Chondrocyte (in vitro differentiated cells): ENCODE measurements at places on chromosomes 4 and X. TPM values are rescaled to one million over a fixed set of nuclear protein-coding genes. Genes with fewer than 3 reads are reported as not detected.

MTM1 gene
- 9.3 to 11.0 TPM (median 10.1 TPM) in 3 replicates for total RNA-seq

PNMA3 gene
- total RNA-seq, result 0.12 to 0.67 TPM (median 0.67 TPM) in 3 replicates

VCX2 gene
- not detected in 3 replicates for total RNA-seq

FRAS1 gene
- 6.8 to 18.9 TPM (median 18.0 TPM) in 3 replicates for total RNA-seq

GALNTL6 gene
- total RNA-seq, result 0.31 TPM in 1 of 3 replicates, not detected in the others

FHIP1A gene
- total RNA-seq, result 1.7 to 4.8 TPM (median 1.8 TPM) in 3 replicates

PRSS12 gene
- total RNA-seq, result 8.9 to 15.3 TPM (median 15.1 TPM) in 3 replicates

AIFM1 gene
- total RNA-seq, result 29.2 to 30.9 TPM (median 30.2 TPM) in 3 replicates

NIPAL1 gene
- 0.32 to 0.59 TPM (median 0.48 TPM) in 3 replicates for total RNA-seq

SOX3 gene
- not detected in 3 replicates for total RNA-seq

MAGEC1 gene
- not detected in 3 replicates for total RNA-seq

RBM47 gene
- 0.12 to 0.26 TPM (median 0.12 TPM) in 3 replicates for total RNA-seq

CXCL3 gene
- total RNA-seq, result 0.20 TPM in 1 of 3 replicates, not detected in the others

FOXP3 gene
- total RNA-seq, result 0.12 to 0.28 TPM in 2 of 3 replicates, not detected in the other
